ENCODE measurements at places on chromosomes 5 and 9. TPM values are rescaled to one million over a fixed set of nuclear protein-coding genes. Genes with fewer than 3 reads are reported as not detected.

Gene PNPLA7
- 9.7 TPM for total RNA-seq

Gene FGFR4
- total RNA-seq = 6.4 TPM

Gene KIAA1958
- 12.2 TPM for total RNA-seq

Gene ADGRV1
- 4.7 TPM for total RNA-seq

Gene SNX18
- 27.8 TPM for total RNA-seq

All from ureter (tissue), 1 donor.